ENCODE measurements at places on chromosomes 2 and 18.

DNA sequence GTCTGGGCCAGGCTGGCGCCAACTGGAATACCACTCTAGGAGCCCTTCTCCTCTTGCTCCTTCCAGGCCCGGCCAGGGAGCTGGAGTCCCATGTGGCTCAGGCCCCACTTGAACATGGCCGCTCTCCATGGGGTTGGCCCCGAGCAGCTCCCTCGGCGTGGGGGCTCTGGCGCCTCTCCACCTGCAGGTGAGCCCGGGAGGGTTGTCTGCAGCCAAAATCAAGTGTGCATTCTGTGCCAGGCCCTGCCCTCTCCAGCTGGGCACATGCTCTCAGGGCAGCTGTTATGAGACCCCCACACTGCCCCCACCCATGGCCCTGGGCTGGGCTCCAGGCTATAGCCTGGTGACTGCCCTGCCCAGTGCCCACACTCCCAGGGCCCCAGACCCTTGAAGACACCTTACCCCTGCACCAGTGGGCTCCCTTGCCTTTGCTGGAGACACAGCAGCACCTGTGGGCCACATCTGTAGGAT, 45.8 kb upstream of the HS6ST1 start:
- DNase-seq: no peak

DNA sequence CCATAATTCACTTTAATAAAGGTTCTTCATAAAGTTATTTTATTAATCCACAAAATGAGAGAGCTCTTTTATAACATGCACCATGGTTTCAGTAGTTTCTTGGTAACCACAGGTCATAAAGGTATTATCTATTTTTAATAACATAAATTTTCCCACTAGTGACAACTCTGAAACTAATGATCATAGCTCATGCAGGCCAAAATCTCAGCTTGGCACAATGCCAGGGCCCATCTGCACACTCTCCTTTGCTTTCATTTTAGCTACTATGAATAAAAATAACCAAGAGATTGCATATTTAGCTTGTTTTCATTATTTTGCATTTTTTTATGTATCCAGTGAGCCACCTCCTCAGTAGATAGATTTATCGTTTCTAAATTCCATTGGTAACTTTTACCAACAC, 691.8 kb upstream of the CHAC2 start:
- DNase-seq: no peak

DNA sequence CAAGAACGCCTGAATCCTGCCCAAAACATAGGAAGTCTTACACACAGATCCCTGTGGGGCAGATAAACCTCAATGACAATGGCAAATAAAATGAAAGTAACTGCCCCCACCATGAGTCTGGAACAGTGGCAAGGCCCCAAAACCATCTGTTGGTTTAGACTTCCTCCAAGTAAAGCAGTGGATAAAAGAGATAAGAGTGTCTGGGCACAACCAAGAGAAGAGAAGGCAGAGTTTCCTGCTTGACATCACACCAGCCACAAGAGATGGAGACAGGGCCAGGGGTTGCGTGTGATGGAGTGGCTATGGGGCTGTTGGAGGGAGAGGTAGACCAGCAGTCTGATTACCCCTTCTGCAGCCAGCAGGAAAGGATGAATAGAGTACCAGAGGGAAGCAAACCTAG, 212.1 kb upstream of the POU3F3 start:
- no peak for DNase-seq

DNA sequence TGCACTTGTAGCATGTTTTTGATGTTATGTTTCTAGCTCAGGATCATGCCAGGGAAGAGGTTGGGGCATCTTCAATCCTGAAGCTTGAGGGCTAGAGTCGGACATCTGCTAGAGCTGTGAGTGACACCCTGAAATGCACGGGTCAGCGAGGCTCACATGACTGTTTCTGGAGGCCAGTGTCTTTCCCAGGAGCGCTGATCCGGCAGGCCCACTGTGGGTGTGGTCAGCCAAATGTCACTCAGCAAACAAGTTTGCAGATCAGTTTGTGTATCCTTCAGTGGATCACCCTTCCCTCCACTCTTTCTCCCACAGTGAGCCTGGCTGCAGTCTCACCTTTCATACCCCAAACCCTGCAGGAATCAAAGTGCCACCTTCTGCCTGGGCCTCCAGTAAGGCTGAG, 23.0 kb upstream of the ARHGEF4 start:
- DNase-seq: no peak

- no peak for DNase-seq
Observed at GRCh38 chr2:212424082-212424481, 114.5 kb downstream of the ERBB4 start.

- no peak for DNase-seq
Observed at GRCh38 chr18:57747809-57748680, 55.1 kb downstream of the ATP8B1 start.

DNA sequence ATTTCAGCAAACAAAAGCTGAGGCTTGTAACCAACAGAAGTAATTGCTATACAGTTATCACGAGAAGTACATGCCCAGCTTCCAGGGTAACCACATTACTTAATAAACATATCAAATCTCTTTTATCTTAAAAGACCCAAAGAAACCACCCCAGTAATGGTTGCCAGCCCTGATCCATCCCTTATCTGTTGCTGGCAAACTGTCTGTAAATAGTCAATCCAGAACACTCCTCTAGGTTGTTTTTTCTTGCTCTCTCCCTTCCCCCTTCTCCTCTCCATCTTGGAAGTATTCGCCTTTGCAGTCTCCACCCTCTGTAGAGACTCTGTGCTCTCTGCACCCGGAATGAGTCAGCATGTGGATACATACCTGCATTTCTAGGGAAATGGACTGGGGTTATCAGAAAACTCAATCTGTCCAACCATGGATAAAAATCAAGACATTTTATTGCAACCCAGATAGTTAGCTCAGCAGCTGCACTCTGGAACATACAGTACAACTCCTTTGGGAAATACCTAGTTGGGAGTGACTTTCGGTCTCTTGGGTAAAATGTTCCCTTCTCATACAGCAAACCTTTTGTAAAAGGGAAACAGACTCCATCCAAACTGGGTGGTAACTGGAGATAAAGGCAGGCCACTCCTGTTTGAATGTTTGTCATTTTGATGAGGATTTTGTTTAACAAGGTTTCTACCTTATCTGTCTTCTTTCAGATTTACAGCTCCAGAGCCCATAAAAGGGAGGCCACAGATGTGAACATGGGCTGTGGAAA, 123.5 kb upstream of the FOSL2 start:
- no peak for DNase-seq

Measured in activated CD8-positive, alpha-beta memory T cell treated with anti-CD3 and anti-CD28 coated beads, Interleukin-2, amount 10 ng/mL, durations not matched to agents 7 days and 5 days (primary cell).